EH (cell line): ENCODE measurements at places on chromosomes 1 and 21.

DNA sequence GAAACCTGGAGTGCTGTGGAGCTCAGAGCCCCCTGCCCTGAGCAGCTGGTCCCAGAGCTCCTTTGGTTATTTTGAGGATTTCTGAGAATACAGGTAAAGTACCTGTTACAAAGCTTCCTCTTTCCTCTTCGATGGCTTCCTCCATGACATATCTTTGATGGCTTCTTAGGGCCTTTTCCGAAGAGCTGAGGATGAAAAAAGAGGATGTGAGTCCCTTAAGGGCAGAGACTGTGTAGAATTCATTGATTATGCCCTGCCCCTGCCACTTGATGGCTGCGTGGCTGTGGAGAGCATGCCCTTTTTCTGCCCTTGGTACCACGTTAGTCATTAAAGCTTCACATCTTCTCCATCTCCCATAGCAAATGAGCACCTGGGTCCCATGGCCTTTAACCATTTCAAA, 14.2 kb downstream of the TEX35 start:
- no peak for DNase-seq

DNA sequence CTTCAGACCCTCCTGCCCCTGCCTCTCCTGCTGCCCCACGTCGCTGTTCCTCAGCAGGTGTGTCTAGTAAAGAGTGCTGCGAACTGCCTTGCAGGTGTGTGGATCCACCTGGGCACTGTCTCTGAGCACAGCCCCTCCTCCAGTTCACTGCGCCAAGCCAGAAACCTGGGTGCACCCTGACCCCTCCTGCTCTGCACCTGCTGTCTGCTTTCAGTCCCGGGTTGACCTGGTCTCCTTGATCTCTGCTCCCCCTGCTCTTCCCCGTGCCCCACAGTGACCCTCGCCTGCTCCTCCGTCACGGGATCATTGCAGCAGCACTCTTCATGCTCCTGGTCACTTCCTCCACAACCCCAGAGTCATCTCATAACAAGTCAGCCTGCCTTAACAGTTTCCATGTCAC, 6.5 kb downstream of the A3GALT2 start:
- DNase-seq, result no peak

GRCh38 chr1:99642053-99642452, 3.9 kb upstream of the PALMD start:
- DNase-seq, result no peak

DNA sequence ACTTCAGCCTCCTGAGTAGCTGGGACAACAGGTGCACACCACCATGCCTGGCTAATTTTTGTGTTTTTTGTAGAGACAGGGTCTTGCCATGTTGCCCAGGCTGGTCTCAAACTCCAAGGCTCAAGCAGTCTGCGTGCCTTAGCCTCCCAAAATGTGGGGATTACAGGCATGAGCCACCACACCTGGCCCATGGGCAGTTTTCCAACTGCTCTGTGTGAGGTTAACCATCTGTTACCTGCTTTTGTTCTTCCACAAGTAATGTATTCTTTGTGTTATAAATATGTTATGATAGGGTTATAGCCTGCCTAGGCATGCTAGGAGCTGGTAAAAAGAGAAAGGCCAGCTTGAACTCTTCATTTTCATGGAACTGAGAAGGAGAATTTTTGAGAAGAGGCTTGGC, 30.7 kb downstream of the TUFT1 start:
- DNase-seq, result no peak

DNA sequence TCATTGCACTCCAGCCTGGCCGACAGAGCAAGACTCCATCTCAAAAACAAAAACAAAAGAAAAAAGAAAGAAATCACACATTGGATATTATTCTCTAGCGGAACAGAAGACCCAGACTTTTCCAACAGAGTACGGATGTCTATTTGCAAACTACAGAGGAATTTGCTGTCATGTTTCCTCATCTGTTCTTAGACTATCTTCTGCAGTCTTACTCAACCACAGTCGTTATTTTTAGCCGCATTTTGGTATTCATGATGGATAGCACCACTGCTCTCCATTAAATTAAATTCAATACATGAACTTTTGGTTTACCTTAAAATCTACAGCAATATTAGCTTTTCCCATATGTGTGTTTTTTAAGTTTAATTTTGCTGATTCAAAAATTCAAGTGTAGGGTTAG, 14.2 kb upstream of the HEATR1 start:
- DNase-seq, result no peak

- DNase-seq, result peak; percentile 45
Measured at GRCh38 chr1:82565546-82565945, 764.8 kb downstream of the ADGRL2 start.

GRCh38 chr21:17432732-17433057, 80.1 kb upstream of the CXADR start:
- DNase-seq, result no peak

DNA sequence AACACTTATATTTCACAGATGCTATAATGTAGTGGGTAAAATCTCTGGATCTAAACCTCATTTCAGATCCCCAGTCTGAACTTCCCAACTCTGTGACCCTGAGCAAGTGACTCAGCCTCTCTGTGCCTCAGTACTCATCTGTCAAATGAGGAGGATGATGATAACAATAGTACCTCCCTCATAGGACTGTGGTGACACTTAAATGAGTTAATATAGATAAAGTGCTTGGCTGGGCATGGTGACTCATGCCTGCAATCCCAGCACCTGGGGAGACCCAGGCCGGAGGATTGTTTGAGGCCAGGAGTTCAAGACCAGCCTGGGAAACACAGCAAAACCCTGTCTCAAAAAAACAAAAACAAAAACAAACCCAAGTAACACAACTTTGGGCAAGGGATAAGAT, 4.7 kb upstream of the ECE1 start:
- DNase-seq, result peak; percentile 52

DNA sequence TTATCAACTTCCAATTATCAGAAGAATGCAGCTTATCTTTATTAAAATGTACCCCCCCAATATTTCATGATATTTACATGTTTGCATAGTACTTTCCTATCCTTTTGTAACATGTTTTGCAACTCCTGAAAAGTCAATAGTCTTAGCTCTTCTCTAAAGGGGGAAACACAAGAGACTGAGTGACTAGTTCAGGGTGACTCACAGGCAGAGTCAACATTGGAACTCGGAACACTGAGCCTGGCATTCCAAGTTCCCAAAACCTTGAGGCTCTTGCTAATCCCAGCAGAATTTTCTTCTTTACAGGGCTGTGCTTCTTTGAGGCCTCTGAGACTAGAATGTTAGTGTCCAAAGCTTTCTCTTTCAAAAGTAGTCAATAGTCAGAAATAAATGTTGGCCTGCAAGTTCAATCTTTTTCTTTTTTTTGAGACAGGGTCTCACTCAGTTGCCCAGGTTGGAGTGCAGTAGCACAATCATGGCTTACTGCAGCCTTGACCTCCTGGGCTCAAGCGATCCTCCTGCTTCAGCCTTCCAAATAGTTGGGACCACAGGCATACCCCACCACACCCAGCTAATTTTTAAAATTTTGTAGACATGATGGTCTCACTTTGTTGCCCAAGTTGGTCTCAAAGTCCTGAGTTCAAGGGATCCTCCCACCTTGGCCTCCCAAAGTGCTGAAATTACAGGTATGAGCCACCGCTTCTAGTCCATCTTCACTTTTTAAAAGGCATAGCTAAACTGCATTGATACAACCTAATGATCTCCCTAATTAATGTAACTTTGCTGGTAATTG, 37.5 kb downstream of the ZNF281 start:
- DNase-seq, result peak; percentile 94

GRCh38 chr1:198168227-198168626, 11.4 kb downstream of the NEK7 start:
- peak; percentile 88 for DNase-seq

DNA sequence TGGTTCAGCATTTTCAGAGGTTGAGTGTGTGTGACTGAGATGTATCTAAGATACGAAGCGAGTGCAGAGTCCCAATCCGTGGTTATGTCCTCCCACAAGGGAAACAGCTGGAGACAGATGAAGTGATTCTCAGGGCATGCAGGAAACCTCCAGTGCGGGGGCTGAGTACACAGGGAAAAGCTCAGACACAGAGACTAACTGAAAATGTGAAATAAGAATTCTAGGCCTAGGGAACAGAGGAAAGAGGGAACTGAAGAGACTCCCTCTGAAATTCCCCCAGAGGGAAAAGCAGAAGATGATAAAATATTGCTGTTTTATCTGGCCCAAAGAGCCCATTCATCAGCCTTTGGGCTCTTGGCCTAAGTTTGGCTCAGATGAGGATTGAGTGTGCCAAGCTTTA, 116.8 kb downstream of the LRRC53 start:
- DNase-seq, result no peak

DNA sequence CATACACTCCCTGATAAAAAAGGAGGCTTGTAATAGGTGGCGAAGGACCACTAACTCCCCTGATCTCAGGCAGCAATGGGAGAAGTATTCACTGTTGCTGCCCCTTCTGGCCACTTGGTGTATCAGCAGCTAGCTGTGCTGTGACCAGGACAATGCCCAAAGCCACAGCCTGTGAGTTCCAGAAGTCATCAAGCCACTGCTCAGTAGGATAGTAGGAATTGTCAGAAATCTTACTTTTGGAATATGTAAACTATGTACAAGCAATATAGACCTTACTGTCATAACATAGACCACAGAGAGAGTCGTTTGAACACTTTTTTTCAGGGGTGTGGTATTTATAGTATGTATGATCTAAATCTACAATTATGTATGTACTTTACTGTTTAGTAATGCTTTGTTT, 248.3 kb upstream of the CAMK1G start:
- peak; percentile 48 for DNase-seq

GRCh38 chr1:31771891-31772668, 7.9 kb upstream of the ADGRB2 start:
- peak; percentile 38 for DNase-seq

GRCh38 chr1:240293706-240294105, 202.0 kb downstream of the FMN2 start:
- peak; percentile 65 for DNase-seq

GRCh38 chr1:47918257-47918867, 78.8 kb downstream of the TRABD2B start:
- no peak for DNase-seq

GRCh38 chr1:214979191-214979590, 103.3 kb upstream of the KCNK2 start:
- no peak for DNase-seq

GRCh38 chr1:200912737-200913407, 18.2 kb downstream of the INAVA start:
- DNase-seq, result no peak

- no peak for DNase-seq
Measured at GRCh38 chr1:18237371-18237770, 129.8 kb downstream of the IGSF21 start.

DNA sequence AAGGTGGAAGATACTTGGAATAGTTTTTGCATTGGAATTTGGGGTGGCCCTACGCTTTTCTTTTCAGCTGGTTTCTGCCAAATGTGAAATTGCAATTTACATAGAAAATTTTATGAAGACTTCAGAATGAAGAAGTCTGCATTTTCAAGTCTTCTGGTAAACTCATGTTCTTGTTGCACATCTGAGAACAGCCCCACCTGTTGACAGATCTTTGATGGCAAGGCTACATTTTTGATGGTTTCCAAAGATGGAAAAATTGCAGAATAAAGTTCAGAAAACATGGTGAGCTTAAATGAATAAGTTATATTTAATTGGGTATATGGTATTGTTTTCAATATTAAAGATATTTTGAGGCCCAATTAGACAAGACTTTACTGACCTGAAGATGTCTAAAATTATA, 25.4 kb downstream of the OLFM3 start:
- DNase-seq, result no peak

DNA sequence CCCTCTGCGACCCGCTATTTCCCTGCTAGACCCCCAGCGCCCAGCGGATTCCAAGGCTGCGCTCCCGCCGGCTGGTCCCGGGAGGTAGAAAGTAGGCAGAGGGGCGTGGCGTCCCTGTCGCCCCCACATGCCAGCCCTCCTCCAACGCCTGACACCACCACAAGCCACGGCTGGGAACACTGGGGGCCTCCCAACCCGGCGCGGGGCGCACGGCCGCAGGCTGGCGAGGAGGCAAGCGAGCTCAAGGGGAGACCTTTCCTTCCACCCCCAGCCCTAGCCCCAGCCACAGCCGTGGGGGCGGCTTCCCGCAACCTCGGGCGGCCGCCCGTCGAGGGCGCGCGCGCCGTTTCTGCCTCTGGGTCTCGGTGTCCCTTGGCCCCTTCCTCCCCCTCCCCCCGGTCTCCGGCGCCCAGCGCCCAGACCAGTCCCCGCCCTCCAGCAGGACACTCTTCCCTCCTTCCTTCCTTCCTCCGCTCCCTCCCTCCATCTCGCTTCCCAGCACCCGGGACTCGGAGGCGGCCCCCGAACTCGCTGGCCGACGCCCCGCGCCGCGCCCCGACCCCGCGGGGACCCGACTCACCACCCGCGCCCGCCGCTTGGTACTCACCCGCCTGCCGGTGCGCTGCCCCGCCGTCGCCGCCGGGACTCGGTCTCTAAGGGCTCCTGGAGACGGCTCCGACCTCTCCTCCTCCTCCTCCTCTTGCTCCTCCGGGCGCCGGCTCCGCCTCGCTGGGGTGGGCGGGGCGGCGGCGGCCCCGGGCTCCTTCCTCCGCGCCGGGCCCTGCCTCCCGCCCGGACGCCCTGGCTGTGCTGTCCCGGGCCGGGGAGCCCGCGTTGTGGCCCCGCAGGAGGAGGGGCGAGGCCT, at the start of gene GNG12:
TSS of gene GNG12 (minus strand) at position 731 of the 865 bp plus-strand sequence. CDS start 125,781 bp downstream, outside the sequence.
- DNase-seq, result peak; percentile 88

GRCh38 chr21:21246007-21246406, 247.8 kb downstream of the NCAM2 start:
- no peak for DNase-seq

DNA sequence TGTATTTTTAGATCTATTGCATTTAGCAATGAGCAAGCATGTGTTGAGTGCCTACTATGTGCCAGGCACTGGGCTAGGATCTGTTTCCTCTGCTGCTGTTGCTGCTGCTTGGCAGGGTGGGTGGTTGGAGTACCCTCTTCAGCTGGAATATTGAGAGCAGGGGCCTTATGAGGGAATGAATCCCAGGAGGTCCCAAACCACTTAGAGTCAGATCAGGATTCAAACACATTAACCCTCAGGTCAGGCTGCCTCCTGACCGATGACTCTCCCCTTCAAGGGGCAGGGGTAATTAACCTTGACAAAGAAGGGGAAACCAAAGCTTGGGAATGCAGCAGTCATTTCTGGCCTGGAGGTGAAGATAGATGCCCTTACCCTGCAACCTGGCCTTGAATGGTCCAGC, 138.0 kb downstream of the IGSF21 start:
- no peak for DNase-seq

DNA sequence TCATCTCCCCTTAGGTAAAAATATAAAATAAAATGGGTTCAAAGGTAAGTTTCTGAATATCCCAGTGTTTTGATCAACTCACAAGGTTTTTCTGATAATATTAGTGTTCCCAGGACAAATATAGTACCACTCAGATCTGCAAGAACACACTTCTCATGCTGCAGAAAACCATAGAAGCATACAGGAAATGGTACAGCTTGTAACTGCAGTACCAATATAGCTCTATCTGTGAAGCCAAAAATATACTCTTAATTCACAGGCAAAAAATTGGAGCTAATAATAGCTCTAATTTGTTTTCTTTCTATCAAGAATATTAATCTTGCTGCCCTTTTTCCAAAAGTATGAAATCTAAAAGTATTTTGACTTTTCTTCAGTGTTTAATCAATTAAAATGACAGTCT, 13.2 kb downstream of the VPS45 start:
- no peak for DNase-seq
